Vein endothelial cell (primary cell): ENCODE measurements at places on chromosomes 3 and 15. TPM values are rescaled to one million over a fixed set of nuclear protein-coding genes. Genes with fewer than 3 reads are reported as not detected.

The CILP gene
- total RNA-seq = not detected in 2 replicates

The CD86 gene
- not detected in 2 replicates for total RNA-seq

The CCR5 gene
- total RNA-seq = not detected in 2 replicates

The FETUB gene
- not detected in 2 replicates for total RNA-seq

The RTP1 gene
- not detected in 2 replicates for total RNA-seq

The KNG1 gene
- not detected in 2 replicates for total RNA-seq

The SNX4 gene
- 28.1 and 42.4 TPM in 2 replicates for total RNA-seq

The PYGO1 gene
- total RNA-seq = 0.33 and 3.1 TPM in 2 replicates

The TAGLN3 gene
- not detected in 2 replicates for total RNA-seq

The HHLA2 gene
- not detected in 2 replicates for total RNA-seq

The DPP8 gene
- 45.4 and 51.4 TPM in 2 replicates for total RNA-seq

The IQCF2 gene
- total RNA-seq = not detected in 2 replicates

The PRR20G gene
- not detected in 2 replicates for total RNA-seq

The HIGD2B gene
- total RNA-seq = not detected in 2 replicates

The ATP2B2 gene
- not detected in 2 replicates for total RNA-seq

The DCBLD2 gene
- 121 and 135 TPM in 2 replicates for total RNA-seq

The SCN5A gene
- 4.6 and 7.5 TPM in 2 replicates for total RNA-seq

The CAMK2N2 gene
- total RNA-seq = not detected in 2 replicates

The GATM gene
- 0.65 and 1.2 TPM in 2 replicates for total RNA-seq

The PRR23C gene
- not detected in 2 replicates for total RNA-seq

The UROC1 gene
- total RNA-seq = not detected in 2 replicates

The DLEC1 gene
- under 0.01 TPM in 1 of 2 replicates, not detected in the other for total RNA-seq

The NUSAP1 gene
- total RNA-seq = 34.6 and 69.7 TPM in 2 replicates

The RYR3 gene
- under 0.01 TPM in 1 of 2 replicates, not detected in the other for total RNA-seq

The SH3GL3 gene
- total RNA-seq = not detected in 2 replicates

The MASP1 gene
- 5.2 and 5.6 TPM in 2 replicates for total RNA-seq

The SGO1 gene
- total RNA-seq = 4.6 and 7.1 TPM in 2 replicates

The CCR3 gene
- total RNA-seq = not detected in 2 replicates

The C3orf49 gene
- not detected in 2 replicates for total RNA-seq

The CCDC54 gene
- not detected in 2 replicates for total RNA-seq

The SLC51A gene
- total RNA-seq = not detected in 2 replicates

The PLA1A gene
- total RNA-seq = 0.96 and 1.3 TPM in 2 replicates

The FOXB1 gene
- total RNA-seq = not detected in 2 replicates

The HESX1 gene
- total RNA-seq = 0.33 and 0.67 TPM in 2 replicates

The CDC25A gene
- 12.4 and 20.9 TPM in 2 replicates for total RNA-seq

The CCDC32 gene
- total RNA-seq = 16.0 and 24.2 TPM in 2 replicates

The C3orf85 gene
- total RNA-seq = not detected in 2 replicates

The HACD2 gene
- 16.3 and 20.8 TPM in 2 replicates for total RNA-seq

The MITF gene
- 2.1 and 3.3 TPM in 2 replicates for total RNA-seq

The SCG3 gene
- 0.10 TPM in 1 of 2 replicates, not detected in the other for total RNA-seq

The GNAI2 gene
- 732 and 810 TPM in 2 replicates for total RNA-seq

The CCDC191 gene
- 2.6 and 2.8 TPM in 2 replicates for total RNA-seq

The SERPINI2 gene
- not detected in 2 replicates for total RNA-seq

The DUOXA2 gene
- total RNA-seq = not detected in 2 replicates

The PLCH1 gene
- 0.10 and 0.33 TPM in 2 replicates for total RNA-seq
